SK-N-MC (cell line): ENCODE measurements at places on chromosomes 4 and X.
A peak's percentile ranks its signal among the peaks of the same experiment; 100 is the strongest.

DNA sequence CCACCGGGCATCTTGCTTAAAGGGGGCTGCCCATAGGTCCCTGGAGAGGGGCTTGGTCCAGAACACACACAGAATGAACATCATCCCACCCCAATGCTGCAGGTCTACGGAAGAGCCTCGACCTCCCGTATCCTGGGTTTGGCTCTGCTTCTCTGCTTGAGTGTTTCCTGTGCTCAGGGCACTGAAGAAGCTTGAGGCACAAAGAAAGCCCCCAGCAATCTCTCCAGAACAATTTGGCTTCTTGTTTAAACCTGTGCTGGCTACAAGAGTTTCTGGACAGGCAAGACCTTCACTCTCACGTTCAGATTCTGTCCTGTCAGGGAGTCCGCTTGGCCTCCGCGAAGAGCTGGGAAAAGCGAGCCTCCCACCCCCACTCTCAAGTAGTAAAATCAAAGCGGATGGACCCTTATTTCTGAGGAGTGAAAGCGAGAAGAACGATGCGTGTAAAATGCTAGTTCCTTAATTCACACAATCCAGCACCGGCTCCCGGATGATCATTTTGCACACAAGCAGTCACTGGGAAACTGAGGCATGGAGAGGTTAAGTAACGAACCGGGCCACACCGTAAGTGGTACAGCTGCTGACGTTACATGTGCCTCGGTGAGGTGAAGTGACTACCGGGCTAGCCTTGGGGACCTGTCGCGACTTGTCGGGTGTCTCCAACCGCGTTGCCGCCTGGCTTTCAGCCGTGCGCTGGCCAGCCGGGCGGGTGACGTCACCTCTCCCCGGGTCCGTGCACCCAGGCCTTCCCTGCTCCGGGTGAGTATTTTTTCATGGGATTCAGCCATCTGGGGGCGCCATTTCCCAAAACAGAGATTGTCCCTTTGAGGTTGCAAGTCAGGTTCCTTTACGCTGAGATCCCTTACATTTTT lies 3.1 kb upstream of the SFRP2 start:
- no peak for DNase-seq

DNA sequence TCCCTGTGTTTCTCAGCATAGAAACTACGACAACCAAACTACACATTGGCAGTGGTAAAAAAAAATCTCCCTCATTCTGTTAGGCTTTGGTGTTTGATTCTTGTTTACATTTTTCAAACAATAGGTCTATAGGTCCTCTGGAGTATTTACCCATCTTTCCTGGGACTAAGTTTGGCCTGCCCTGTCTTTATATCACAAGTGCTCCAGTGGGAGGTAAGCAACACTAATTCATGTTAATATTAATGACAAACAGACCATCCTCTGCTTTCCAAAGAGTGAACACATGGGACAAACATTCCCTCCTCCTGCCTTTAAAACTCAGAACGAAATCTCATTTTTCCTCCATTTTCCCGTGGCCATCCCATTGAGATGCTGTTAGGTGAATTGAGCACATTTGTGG lies 514.1 kb upstream of the INTU start:
- no peak for DNase-seq

- DNase-seq: peak; percentile 93
Measured at GRCh38 chr4:83725336-83726085, 189.6 kb downstream of the GPAT3 start.

DNA sequence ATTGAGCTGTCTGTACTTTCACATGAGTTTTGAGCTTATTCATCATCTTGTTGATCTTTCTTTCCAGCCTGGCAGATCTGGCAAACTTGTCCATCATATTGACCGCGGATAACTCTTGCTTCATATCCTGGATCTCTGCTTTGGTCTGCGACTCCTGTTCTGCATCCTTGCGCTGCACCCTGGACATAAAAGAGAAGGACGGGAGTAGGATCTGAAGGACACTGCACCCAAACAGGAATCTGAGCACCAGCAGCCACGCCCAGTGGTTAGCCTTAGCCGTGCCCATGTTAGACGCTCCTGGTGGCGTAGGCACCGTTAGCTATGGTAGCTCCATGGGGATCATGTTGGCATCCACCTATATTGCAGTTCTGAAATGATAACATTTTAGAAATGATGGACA lies 56.6 kb downstream of the LARP7 start:
- DNase-seq: no peak

DNA sequence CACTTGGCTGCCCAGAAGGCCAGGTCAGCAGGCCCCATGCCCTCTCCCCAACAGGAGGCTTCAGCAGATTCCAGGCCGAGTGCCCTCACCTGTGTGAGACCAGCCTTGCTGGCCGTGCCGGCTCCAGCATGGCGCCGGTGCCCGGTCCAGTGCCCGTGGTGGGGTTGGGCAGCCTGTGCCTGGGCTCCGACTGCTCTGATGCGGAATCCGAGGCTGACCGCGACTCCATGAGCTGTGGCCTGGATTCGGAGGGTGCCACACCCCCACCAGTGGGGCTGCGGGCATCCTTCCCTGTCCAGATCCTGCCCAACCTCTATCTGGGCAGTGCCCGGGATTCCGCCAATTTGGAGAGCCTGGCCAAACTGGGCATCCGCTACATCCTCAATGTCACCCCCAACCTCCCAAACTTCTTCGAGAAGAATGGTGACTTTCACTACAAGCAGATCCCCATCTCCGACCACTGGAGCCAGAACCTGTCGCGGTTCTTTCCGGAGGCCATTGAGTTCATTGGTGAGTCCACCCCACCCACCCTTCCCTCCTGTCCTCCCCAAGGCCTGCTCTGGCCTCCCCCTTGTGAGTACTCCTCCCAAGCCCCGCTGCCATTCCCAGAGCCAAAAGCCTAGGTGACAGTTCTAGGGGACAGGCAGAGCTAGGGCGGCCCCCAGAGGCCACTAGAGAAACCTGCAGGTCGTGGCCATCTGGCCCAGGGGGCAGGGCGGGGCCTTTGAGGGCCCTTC lies 2.3 kb downstream of the DUSP9 start:
- DNase-seq: no peak

- peak; percentile 8 for DNase-seq
Measured at GRCh38 chr4:166252487-166253402, 379.7 kb downstream of the TLL1 start.

DNA sequence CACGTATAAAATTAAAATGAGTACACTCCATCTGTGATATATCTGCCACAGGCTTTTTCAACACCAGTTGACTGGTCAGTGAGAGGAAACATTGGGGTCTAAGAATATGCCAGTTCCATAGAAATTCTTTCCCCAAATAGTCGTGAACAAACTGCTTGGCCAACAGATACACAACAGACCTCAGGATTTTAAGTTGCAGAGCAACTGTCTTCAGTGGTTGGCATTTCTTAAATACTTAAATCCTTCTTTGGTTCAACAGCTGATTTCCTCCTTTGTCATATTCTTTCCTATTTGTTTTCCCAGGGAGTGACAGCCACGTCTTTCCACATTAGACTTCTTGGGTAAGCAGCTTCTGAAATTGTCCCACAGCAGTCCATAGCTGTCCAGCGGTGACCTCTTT lies 7.0 kb upstream of the DDX60 start:
- no peak for DNase-seq
